NCI-H2171 treated with DMSO at 0.1 percent for 48 hours (cell line): ENCODE measurements at places on chromosomes 2 and 18.
A peak's percentile ranks its signal among the peaks of the same experiment; 100 is the strongest.

- DNase-seq = peak; percentile 96
Measured at GRCh38 chr2:86105252-86105968, at the start of gene POLR1A. TSS of gene POLR1A (minus strand) at chr2:86105886. CDS start at chr2:86105776, 110 bp downstream.

DNA sequence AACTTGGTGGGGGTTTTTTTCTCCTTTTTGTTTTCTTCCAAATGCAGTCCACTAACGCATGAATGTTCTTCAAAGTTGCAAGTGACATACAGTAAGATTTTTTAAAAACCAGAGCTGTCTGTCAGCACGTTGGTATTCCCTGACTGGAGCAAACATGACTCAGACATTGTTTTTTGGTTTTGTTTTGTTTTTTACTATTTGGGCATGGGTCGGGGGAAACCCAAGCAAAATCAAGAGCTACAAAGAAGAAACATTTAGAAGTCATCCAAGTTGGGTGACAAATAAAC is 726 bp upstream of the CCDC88A start:
- DNase-seq = no peak

GRCh38 chr2:45993476-45993991 is 303.7 kb upstream of the EPAS1 start:
- DNase-seq = peak; percentile 56

DNA sequence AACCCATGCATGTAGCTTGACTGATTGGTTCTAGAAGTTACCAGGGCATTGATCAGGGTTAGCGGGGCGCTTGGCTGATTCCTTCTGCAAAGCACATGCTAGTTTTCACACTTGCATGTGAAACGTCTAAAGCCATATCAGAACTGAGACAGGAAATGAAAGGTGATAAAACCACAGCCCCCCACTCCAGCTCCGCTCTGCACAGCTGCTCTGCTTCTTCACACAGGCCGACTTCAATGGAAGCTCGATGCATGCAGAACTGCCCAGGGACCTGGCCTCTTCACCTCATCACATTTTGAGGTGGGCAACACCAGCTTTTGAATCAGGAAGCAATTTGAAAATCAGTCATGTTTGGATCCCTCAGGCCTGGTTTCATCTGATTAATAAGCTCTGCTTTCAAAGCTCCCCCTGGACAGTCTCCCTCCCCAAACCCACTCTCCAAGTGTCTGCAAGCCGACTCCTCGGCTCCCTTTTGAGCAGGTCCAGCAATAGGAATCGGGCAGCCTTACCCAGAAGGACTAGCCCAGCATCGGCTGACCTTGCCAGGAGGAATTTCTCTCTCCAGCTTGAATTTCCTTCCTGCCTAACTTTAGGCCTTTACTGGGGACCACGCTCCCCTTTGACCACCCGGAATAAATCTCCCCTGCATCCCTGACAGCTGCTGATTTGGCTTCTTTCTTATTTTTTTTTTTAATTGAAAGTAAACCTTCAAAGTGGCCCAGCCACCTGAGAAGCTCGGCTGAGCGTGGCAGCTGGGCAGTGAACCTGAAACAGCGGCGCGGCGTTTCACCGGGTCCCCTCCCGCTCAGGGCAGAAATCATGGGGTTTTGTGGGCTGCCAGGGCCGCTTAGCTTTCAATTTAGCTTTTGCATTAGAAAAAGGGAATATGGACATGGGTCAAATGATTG is 31.7 kb downstream of the HRH4 start:
- peak; percentile 10 for DNase-seq

DNA sequence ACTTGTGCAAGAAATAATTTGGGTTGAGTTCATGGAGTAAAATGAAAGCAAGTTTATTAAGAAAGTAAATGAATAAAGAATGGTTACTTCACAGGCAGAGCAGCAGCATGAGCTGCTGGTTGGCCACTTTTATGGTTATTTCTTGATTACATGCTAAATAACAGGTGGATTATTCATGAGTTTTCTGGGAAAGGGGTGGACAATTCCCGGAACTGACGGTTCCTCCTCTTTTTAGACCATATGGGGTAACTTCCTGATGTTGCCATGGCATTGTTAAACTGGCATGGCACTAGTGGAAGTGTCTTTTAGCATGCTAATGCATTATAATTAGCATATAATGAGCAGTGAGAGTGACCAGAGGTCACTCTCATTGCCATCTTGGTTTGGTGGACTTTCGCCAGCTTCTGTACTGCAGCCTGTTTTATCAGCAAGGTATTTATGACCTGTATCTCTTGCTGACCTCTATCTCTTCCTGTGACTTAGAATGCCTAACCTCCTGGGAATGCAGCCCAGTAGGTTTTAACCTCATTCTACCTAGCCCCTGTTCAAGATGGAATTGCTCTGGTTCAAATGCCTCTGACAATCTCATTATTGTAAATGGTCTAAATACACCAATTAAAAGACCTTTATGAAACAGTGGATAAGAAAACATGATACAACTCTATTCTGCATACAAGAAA is 114.1 kb upstream of the FIGN start:
- no peak for DNase-seq

- no peak for DNase-seq
Measured at GRCh38 chr18:57951999-57952774, 91.8 kb upstream of the NEDD4L start.

DNA sequence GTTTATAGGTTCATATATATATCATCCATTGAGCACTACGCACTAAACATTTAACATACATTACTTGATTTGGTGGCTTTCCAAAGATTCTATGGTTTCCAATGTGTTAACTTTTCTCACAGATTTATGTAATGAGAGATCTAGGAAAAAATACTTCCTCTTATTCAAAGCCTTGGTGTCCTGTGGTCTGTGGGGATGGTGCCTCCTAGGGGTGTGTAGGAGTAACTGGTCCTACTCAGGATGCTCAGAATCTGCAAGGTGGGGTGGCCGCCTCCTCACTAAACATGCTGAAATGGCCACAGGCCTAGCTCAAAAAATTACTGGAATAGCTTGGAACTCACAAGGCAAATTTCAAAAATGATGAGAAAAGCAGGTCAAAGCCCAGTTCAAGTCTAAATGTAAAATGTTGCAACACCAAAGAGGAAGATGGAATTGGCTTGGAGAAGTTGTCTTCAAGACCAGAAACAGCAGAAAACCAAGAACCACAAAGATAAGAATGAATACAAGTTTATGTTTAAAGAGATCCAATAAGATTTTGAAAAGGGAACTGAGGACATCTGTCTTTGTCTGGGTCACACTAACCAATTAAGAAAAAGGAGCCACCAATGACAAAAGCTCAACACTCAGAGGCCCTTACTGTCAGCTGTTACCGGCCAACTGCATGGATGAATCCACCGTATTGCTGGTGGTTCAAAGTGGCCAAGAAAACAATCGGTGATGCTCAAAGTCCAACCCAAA is 11.5 kb downstream of the GPR55 start:
- DNase-seq = no peak

DNA sequence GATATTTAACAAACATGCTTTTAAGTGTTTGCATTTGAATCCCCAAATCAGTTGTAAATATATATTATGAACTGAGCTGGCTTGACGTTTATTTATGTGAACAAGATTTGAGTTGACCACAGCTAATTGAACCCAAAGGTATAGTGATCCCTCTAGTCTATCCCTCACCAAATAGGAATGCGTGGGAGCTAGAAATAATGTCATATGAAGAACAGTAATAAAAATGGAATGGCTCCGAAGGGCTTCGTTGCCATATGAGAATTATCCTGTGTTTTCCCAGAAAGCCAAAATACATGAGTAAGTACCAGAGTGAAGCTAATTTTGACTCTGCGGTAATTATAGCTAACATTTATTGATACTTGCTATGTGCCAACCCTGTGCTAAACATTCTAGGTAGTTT is 142.7 kb downstream of the ADCYAP1 start:
- DNase-seq = no peak

DNA sequence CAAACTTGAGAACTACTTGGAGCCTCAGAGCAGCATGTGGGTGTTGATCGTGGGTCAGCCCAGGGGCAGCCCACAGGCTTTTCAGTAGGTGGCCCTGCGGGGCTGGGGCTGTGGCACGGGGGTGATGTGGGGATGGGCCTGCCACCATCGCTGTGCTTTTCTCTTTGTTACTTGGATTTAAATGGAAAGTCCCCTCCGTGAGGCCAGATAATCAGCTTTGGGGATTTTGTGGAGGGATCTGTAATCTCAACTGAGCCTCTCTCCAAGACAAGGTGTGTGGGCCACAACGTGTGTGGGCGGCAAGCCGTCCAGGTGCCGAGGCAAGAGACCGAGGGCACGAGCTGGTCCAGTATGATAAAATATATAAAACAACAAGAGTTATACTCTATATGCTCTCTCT is 16.7 kb downstream of the COLEC11 start:
- DNase-seq = no peak

- DNase-seq = no peak
Measured at GRCh38 chr2:109269706-109270504, 140.9 kb downstream of the SH3RF3 start.

DNA sequence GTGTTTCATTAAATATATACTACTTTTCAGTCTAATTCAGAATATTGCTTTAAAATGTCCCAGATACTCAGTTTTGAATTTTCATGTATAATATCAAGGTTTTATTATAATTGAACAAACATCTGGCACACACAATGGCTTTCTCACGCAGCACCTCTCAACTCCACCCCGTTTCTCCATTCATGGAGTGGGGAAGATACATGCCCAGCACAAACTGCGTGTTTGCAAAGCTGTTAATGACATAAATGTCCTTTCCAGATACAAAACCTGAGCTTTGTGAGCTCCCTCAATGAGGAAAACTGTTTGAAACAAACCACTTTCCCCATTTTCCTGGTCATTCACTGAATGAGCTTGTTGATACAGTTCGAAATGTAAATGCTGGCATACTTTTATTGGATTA is 150.3 kb upstream of the RASGRP3 start:
- no peak for DNase-seq

DNA sequence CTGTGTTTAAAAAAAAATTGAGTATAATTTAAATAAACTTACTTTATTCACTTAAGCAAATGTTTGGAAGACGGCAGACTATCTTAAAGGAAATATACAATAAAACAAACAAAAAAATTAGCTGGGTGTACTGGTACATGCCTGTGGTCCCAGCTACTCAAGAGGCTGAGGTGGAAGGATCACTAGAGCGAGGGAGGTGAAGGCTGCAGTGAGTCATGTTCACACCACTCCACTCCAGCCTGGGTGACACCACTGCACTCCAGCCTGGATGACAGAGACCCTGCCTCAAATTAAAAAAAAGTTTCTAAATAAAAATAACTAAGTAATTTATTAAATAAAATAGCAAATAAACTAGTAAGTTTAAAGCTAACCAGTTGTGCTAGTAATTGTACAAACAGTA is 7.5 kb downstream of the PUM2 start:
- DNase-seq = no peak

DNA sequence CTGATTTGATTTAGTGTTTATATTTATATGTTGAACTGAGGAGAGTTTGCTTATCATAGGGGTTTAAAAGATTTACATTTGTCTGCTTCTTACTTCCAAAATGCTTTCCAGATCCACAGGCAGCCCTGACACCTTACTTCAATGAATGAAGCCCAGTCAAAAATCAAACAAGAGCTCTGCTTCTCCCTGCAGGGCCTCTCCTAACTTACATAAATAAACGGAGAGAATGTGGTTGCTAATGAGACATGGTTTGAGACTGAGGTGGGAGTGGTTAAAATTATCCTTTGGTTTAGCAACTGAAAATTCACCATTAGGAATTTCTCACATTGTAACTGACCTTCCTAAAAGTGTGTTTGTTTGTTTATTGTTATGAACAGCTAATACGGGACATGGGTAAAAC is 612.3 kb upstream of the FANCL start:
- DNase-seq = peak; percentile 43

- DNase-seq = peak; percentile 47
Measured at GRCh38 chr2:158756976-158757375, 38.1 kb upstream of the DAPL1 start.

DNA sequence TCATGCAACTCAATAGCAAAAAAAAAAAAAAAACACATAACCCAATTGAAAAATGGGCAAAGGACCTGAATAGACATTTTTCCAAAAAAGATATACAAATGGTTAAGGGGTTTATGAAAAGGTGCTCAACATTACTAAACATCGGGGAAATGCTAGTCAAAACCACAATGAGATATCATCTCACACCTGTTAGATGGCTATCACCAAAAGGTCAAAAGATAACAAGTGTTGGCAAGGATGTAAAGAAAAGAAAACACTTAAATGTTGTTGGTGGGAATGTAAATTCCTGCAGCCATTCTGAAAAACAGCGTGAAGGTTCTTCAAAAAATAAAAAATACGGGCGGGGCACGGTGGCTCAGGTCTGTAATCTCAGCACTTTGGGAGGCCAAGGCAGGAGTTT is 112.4 kb upstream of the CAB39 start:
- no peak for DNase-seq

DNA sequence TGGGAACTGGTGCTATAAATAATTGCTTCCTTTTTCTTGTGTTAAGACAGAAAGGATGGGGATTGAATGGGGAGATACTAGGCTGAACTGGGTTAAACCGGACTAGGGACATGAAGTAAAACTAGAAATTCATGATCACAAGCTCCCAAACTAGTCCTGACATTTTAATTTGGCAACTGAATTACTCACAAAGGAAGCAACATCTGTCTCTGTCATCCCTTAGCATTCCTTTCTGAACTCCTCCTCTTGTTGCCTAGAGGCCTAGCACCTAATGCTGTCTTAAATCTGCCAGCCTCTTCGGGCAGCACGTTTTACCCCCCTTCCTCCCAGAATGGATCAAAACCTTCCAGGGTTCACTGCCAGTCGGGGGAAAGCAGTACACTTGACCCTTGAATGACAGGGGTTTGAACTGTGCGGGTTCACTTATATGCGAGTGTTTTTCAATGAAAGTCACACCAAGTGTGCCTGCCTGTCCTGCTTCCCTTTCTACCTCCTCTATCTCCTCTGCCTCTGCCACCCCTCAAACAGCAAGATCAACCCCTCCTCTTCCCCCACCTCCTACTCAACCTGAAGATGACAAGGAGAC is 8.2 kb downstream of the KCTD1 start:
- DNase-seq = no peak

DNA sequence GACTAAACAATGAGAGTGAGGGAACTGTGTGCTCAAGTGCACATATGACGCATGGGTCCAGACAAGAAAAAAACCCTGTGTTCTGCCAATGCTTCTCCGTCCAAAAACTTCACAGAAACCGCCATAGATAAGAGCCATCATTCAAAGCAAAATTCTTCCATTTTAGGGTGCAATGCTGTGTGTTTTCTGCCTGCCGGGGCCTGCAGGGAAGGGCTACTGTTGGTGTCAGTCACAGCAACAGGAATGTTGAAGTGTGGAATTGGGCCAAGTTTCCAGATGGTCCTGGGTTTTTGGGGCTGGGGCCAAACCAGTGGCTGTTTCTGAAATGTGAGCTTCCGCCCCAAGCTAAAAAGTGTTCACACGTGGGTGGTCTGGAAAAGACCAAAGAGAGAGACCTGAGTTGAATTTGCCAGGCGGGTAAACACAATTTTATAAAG is 677 bp upstream of the MC2R start:
- DNase-seq = peak; percentile 72

DNA sequence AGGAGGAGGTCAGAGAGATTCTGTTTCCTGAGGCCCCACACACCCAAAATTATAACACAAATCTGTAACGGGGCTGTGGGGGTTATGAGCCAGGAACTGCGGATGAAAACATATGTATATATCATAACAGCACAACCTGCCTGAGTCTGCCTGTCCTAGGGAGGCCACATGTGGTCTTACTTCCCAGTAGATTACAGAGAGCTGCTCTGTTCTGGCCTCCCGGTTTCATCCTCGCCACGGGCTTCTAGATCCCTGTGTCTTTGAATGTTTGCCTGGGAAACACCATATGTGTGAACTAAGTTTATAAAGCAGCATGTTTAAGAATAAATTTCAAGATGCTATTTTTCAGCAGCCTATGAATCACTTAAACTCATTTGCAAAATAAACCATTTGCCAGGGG is 124.0 kb downstream of the TMEM200C start:
- DNase-seq = no peak
